ENCODE measurements at places on chromosomes 12 and 14. TPM values are rescaled to one million over a fixed set of nuclear protein-coding genes. Genes with fewer than 3 reads are reported as not detected.

- DNase-seq, result no peak
Measured at GRCh38 chr12:101963697-101964096, 86.3 kb downstream of the DRAM1 start.

Gene TAS2R9
- polyA plus RNA-seq, result not detected

- no peak for DNase-seq
Measured at GRCh38 chr14:70879448-70879847, 27.8 kb upstream of the PCNX1 start.

Gene SLC2A14
- polyA plus RNA-seq, result 0.13 TPM

DNA sequence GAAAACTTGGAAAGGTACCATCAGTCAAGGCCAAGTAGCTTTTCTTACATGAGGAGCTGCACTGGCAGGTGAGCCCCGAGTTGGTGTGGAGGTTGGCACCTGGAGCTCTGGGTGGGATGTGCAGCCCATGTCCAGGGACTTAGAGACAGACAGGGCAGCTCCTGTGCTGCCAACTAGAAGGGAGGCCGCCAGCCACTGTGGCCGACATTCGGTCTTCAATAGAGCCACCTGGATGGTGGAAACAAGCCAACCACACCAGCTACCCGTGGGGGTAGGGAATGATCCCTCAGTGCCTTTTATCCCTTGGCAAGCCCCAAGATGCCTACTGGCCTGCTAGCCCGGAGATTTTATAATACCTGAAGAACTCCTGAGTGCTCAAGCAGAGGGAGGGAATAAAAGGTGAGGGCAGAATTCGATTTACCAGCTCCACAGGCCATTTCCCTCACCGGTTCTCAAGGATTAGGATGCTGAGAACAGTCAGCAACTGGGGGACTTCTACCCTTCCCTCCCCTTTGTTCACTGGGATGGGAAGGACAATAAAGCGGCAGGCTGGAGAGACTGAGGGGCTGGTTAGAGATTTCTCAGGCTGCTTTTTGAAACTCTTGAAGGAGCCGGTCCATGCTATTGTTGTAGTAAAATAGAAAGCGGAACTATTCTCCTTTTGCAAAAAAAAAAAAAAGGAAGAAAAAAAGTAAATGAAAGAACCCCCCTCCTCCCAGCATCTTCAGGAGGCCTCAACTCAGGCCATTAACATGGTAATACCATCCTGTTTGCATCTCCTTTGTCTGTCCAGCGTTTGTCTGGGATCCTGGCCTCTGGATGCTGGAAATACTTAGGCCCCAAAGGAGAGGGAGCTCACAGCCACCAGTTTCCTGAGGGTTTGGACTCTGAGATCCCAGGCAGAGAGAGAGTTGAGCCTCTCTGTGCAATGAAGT is 321.6 kb downstream of the ZFP36L1 start:
- no peak for DNase-seq

GRCh38 chr14:53790731-53791500 is 165.7 kb downstream of the BMP4 start:
- no peak for DNase-seq

Gene TAS2R42
- polyA plus RNA-seq, result not detected

Gene ERP27
- not detected for polyA plus RNA-seq

Gene A2M
- not detected for polyA plus RNA-seq

DNA sequence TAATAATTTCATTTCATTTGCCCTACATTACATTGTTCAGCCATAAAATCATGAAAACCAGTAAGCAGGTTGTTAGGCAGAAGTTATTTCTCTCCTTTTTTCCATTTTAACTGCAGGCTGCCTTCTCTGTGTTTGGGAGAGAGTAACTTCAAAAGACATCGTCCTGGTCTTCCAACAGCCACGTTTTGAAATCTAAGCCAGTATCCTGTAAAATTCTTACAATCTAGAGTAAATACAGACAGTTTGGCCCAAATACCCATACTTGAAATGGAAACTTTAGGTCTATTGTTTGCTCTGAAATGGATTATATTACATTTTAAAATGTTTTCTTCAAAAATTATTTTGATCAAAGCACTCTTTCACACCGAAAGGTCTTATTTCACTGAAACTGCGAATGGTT is 66.1 kb upstream of the SLCO1C1 start:
- DNase-seq, result no peak

Gene TAS2R31
- not detected for polyA plus RNA-seq

- DNase-seq, result no peak
Measured at GRCh38 chr12:740921-741320, 11.5 kb upstream of the WNK1 start.
